Stimulated activated CD4-positive, alpha-beta T cell treated with anti-CD3 and anti-CD28 coated beads, Interleukin-12 subunit alpha, Interleukin-12 subunit beta, amount 100 ng/mL, for 4 hours (primary cell): ENCODE measurements at places on chromosomes 12 and 14.
A peak's percentile ranks its signal among the peaks of the same experiment; 100 is the strongest.

- no peak for DNase-seq
These were observed 14.9 kb upstream of the CELA1 start for GRCh38 chr12:51361161-51362016.

GRCh38 chr12:2387103-2387834 is 334.5 kb downstream of the CACNA1C start:
- no peak for DNase-seq

DNA sequence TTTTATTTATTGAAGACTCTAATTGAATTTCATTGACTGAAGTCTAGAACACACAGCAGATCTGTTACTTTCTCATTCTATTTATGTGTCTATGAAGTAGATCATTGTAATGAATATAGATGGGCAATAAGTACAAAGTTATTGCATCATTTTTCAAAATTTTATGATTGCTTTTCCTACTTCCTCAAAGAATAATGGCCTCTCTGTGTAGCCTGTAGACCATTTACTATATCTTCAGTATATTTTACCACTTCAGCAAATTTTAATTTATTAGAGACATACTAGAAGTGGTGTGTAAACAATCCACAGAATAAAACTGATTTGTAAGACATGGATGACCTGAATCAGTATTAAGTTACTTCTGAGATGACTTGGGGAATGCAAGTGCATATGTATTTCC is 291.7 kb upstream of the FAR2 start:
- DNase-seq, result no peak

GRCh38 chr12:13900718-13901117 is 80.7 kb downstream of the GRIN2B start:
- no peak for DNase-seq

- peak; percentile 50 for DNase-seq
These were observed 2.8 kb upstream of the AAAS start for GRCh38 chr12:53324113-53324778.

GRCh38 chr14:21106176-21106497 is 5.3 kb downstream of the TMEM253 start:
- DNase-seq, result no peak

DNA sequence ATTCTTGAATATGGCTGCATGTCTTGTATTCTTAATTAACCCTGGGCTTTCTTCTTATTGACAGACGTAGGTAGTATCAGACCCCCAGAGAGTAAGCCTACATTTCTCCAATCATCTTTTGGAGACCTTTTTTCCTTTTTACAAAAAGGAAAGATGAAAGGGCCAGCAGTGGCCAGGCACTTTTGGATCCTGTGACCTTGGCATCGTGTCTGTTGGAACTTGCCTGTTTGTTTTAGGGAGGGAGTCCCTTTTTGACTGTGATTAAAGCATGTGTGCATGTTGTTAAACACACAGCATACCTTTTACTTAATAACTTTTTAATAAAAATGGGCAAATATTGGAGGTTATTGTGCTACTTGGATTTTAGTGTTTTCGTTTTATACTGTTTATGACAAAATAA is 57.2 kb downstream of the PCNX1 start:
- no peak for DNase-seq

- DNase-seq, result no peak
These were observed 780 bp upstream of the MYO1H start for GRCh38 chr12:109346920-109347319.

DNA sequence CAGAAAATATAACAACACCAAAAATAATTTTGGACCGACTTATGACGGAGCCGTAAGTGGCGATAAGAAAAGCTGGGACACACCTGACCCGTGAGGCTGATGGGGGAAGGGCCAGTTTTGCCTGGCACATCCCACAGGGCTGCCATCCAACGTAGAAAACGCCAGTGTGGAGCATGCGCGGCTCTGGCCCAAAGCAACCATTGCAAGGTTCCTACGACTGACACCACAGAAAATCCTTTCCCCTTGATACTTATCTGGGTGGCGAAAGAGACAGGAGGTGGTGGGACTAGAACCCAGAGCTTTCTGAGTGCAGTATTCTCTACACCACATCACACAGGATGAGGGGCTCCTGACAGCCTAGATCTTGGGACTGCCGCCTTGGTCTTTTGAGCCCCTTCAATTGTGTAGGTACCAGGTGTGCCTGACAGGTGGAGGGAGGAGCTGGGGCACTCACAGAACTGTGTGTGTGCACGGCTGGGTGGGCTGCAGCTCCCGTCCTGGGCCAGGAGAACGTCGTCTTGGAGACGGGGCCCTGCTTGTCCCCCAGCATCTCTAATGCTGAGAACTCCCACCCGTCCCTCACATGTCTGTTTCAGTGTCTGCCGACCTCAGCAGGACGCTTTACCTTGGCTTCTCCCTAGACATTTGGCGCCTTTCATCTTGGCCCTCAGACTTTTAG is 17.4 kb upstream of the CACNA2D4 start:
- DNase-seq, result no peak

GRCh38 chr12:68185598-68185997 is 26.1 kb upstream of the IFNG start:
- DNase-seq, result no peak

DNA sequence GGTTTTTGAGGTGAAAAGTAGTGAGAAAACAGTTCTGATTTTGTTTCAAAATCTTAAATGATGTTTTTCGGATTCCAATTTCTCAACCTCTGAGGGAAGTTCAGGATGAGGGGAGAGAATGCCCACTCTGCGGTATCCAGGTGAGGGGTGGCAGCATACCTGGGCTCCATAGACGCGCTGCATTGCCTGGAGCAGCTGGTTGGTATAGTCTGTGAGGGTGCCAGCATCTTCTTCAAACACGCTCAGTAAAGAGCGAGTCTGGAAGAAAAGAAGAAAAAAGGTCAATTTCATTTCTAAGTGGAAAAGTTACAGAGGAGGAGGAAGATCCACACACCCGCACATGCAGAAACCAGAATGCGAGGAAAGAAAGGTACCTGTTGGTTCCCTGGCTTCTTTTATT is 7.0 kb downstream of the APPL2 start:
- DNase-seq, result no peak

DNA sequence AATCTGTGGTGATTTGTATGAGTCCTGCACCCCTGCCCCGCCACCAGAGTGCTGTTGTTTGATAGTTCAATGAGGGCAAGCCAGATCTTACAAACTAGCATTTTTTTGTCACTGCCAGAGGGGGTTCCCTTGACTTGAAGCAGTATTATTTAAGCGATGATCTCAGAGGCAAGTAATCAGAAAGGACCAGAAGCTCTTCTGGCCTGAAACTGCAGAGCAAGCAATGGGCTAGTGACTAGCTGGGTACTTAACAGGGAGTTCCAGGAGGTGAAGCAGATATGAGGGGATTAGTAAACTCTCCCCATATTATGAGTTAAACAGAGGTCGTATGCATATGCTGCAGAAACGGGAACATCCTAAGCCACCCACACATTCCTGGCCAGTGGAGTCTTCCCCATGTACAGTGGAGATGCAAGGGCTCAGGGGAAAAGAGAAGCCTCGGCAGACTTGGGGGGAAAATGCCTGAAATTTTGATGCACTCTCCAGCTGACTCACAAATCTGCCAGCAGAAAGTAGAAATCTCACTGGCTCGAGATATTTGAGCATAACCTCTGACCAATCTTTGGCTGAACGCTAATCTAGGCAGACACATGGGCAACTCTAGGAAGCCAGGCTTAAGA is 8.3 kb upstream of the CRACR2A start:
- no peak for DNase-seq

DNA sequence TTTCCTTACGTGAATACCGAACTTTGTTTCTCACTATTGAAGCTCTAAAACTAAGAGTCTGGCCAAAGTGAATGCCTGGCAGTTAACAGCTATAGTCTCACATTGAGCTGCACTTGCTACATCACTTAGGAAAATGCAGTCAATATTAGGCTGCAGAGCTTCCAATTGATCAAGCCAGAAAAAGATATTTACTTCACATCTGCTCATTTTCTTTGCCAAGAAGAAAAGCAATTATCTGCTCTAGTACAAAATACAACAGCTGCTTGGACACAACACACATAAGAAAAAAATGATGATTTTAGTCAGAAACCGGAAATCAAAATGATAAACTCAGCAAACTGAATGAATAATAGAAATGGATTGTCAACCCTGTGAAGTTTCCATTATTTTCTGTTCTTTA is 45.4 kb downstream of the TMTC1 start:
- no peak for DNase-seq

DNA sequence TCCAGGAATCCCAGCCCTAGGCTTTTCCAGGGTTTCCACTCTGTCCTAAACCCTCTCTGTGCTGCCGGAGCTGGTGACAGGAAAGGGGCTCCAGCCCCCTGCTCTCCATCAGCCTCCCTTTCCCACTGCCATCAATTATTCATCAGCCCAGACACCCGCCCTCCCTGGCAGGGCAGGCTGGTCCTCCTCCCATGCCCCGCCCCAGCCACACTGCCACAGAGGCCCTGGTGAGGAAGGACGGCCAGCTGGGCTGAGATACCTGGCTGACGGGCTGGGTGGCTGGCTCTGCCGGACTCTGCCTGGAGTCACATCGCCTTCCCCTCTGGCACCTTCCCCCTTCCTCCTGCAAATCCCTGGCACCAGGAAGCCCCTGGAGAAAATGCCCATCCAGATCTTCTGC is 11.9 kb upstream of the SMARCD1 start:
- DNase-seq, result no peak

DNA sequence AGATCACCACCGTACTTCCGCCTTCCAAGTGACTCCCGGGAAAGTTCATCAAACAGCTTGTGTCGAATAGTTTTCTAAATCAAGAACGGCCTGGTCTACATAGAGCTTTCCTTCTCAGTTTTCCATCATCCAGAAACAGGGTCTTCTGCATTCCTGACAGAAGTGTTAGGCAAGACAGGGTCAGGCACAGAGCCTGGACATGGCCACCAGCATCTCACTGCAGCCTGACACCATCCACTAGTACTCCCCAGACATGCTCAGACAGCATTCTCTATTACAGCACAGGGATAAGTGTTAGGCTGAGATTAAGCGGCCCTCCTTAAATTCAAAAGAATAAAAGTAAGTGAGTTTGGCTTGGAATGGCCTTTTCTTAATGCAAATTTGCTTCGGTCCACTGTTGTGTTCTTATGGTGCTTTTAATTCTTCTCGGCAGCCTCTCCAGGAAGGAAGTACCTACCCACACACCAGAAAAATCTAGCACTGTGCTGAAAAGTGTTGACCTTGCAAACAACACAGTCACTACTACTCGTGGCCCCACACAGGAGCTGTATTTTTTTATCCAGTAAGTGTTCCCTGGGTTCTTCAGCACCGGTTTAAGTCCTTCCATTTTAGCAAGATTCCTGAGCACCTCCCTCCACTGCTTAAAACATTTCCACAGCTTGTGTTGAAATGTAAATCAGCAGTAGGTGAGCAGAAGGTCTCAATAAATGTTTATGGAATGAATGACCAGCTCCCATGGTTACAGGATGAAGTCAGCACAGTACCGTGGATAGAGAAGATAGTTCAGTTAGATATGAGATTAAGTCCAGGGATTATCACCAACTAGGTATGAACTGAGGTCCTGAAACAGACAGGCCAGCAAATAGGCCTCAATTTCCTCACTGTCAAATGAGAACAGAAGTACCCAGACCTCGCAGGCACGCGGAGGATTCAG is 44.1 kb downstream of the SETD3 start:
- DNase-seq, result no peak

GRCh38 chr12:61272441-61272840 is 987.8 kb upstream of the USP15 start:
- no peak for DNase-seq

DNA sequence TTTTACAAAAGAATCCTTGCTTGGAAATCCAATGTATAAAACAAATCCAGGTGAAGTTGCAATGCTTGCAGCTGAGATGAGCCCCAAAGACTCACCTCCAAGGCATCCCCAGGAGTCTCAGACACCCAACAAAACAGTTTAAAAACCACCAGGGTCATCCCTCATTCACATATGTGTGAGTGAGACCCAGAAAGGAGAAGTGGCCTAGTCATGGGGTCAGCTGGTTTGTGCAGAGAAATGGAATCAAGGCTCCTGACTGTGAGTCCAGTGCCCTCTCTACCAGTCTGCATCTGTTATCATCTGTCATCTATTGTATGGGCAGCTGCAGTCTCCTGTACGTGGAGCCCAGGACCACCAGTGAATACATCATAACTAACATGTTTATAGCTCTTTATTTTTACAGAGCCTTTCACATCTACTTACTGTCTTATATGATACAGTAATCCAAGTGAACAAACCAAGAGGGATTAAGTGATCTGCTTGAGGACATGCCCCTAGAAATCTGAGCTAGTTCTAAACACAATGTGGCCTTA is 27.1 kb downstream of the PLEKHG7 start:
- no peak for DNase-seq

- no peak for DNase-seq
These were observed 24.9 kb upstream of the JDP2 start for GRCh38 chr14:75402867-75403413.

GRCh38 chr12:49366096-49366651 is 1.1 kb upstream of the SPATS2 start:
- DNase-seq, result no peak

GRCh38 chr14:104367866-104368750 is 211.5 kb upstream of the C14orf180 start:
- no peak for DNase-seq

- DNase-seq, result no peak
These were observed 392.6 kb downstream of the CCDC91 start for GRCh38 chr12:28582672-28583376.

GRCh38 chr14:103071544-103072251 is 12.3 kb upstream of the LBHD2 start:
- DNase-seq, result no peak

DNA sequence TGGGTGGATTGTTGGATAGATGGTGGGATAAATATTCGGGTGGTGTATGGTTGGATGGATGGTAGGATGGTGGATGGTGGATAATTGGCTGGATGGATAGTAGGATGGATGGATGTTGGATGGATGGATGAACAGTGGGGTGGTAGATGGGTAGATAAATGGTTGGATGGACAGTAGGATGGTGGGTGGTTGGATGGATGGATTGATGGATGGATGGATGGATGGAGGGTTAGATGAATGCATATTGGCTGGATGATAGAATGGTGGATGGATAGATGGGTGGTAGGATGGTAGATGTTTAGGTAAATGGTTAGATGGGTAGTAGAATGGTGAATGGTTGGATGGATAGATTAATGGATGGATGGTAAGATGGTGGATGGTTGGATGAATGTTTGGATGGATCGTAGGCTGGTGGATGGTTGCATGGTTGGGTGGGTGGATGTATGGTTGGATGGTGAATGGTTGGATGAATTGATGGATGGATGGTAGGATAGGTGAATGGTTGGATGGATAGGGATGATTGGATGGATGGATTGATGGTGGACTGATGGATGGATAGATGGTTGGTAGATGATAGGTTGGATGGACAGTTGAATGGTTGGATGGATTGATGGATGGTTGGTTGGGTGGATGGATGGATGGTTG is 23.6 kb downstream of the ZBTB42 start:
- no peak for DNase-seq
